GM19239 (cell line): ENCODE measurements at places on chromosomes 1 and 21.

DNA sequence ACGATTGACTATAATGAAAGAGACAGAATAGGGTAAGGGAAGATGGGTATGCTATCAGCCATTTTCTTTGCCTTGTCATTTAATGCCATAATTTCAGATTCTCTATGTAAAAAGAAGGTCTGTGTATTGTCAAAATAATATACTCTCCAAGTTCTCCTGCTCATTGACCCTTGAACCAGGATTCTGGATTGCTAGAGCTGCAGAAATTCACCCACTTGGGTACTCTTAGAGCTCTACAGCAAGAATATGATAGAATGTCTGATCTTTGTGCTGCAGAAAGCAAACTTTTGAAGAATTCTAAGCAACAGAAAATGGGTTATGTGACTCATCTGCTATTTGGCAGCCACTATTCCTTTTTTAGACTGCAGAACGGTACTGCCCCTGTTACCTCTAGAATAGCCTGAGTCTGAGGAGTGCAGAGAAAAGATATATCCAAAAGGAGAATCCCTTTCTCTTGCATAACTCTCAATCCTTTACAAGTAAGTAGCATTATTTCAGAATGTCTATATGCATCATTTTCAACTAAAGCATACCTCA, 78.2 kb upstream of the TENT5C start:
- DNase-seq: no peak

GRCh38 chr1:40844887-40845878, 17.0 kb downstream of the CITED4 start:
- DNase-seq: no peak

DNA sequence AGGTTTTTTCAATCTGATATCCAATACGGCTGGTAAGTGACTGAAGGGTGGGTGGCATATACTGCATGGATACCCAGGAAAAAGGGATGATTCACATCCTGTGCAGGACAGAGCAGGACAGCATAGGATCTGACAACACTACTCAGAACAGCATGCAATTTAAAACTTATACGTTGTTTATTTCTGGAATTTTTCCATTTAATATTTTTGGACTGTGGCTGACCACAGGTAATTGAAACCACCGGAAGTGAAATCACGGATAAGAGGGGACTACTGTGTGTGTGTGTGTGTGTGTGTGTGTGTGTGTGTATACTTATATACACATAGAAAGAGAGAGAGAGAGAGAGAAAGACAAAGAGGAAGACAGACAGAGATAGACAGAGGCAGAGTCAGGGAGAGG, 23.0 kb downstream of the ERICH3 start:
- DNase-seq: no peak

DNA sequence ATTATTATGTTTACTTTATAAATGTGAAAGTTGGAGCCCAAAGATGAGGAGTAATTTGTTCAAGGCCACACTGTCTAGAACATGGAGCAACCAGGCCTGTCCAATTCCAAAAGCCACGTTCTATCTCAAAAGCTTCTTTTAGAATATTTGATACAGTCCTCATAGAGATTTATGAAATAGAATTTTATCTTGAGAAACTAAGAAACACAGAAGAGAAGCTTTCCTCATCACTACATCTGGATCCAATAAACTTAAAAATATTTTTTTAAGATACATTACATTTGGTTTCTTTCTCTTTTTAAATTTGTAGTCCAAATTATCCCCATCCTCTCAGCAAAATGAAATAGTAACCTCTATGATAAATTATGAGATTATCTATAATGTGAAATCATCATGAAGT, 58.9 kb downstream of the DDAH1 start:
- DNase-seq: no peak

GRCh38 chr1:869499-870244, 54.1 kb upstream of the SAMD11 start:
- peak; percentile 76 for DNase-seq

- no peak for DNase-seq
Measured at GRCh38 chr1:234776256-234776875, 166.4 kb upstream of the IRF2BP2 start.

DNA sequence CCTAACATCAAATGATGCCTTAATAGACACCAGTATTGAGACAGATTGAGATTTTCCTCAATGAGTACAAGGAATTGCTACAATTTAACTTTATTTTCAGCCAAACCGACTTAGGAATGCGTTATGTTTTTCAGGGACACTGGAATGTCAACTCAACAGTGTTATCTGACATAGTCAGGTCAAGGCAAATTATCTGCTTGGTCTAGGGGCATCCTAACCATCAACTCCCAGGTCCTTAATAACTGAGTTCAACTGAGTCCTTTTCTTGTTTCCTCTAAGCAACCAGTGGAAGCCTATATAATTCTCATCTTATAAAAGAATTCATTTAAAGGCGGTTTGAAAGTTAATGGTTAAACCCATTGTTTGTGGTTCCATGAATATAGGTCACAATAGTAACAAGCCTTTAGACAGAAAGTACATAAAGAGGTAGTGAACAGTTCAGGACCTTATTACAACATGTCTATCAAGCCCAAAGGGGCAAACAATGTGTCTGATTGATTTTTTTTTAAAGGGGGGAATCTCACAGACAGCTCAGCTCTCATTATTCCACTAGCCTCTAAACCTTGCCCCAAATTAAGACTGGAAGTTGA, 32.3 kb upstream of the NR5A2 start:
- DNase-seq: no peak
